ENCODE measurements at places on chromosomes 11 and 22. TPM values are rescaled to one million over a fixed set of nuclear protein-coding genes. Genes with fewer than 3 reads are reported as not detected.

DNA sequence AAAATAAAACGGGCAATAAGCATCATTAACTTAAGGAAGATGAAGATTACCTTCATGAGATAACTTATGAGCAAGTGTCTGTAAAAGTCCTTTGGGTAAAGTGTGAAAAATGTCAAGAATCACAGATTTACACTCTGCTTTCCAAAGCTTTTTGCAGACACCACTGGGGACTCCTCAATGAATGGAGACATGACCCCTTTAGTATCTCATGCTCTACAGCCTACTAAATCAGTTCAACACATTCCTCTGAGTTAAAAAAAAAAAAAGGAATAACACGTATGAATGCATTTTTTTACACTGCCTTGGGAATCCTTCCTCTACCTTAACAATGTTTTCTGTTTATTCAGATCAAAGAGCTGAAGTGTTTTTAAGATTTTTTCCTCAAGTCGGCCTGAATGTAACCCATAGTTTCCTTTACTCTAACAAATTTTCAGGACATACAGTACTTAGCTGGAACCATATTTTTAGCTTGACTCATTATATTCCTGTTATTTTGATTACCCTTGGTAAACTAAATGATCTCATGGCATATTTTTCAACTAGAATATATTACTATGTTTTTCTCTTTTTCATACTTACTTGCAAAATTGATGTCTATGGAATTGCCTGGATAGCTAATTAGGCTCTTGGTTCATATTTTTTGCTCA lies 25.9 kb upstream of the RAB30 start:
- peaks cover 6% of the 10 kb centered on the region for H3K4me1 ChIP-seq
- H3K4me3 ChIP-seq = no peak overlapping the region
- no peaks in the 10 kb centered on the region for H3K36me3 ChIP-seq
- H3K27me3 ChIP-seq = no peaks in the 10 kb centered on the region

GRCh38 chr22:35376728-35377472 lies 4.0 kb upstream of the HMOX1 start:
- H3K36me3 ChIP-seq = no peaks in the 10 kb centered on the region
- H3K27me3 ChIP-seq = no peaks in the 10 kb centered on the region
- H3K4me1 ChIP-seq = peaks cover 26% of the 10 kb centered on the region
- peak; percentile 98 for DNase-seq
- peak overlapping the region; percentile 87 for H3K27ac ChIP-seq

- H3K27me3 ChIP-seq = no peaks in the 10 kb centered on the region
- no peaks in the 10 kb centered on the region for H3K4me1 ChIP-seq
- H3K27ac ChIP-seq = peak overlapping the region; percentile 95
- peak; percentile 84 for DNase-seq
Measured at GRCh38 chr22:20080445-20080775, 369 bp downstream of the DGCR8 start.

Gene TRIM34
- total RNA-seq = 10.2 TPM

GRCh38 chr11:78684377-78684776 lies 109.7 kb upstream of the NARS2 start:
- no peaks in the 10 kb centered on the region for H3K4me1 ChIP-seq
- DNase-seq = no peak
- no peaks in the 10 kb centered on the region for H3K27me3 ChIP-seq
- no peak overlapping the region for H3K4me3 ChIP-seq

Gene SLC22A9
- total RNA-seq = not detected

GRCh38 chr11:128361451-128362020 lies 225.8 kb downstream of the ETS1 start:
- H3K4me3 ChIP-seq = no peak overlapping the region
- no peak overlapping the region for H3K27ac ChIP-seq
- no peak for DNase-seq
- peaks cover 24% of the 10 kb centered on the region for H3K4me1 ChIP-seq
- H3K27me3 ChIP-seq = no peaks in the 10 kb centered on the region
